ENCODE measurements at places on chromosomes 5 and 9.

- no peak for DNase-seq
These were observed 243.7 kb downstream of the CWC27 start for GRCh38 chr5:65012301-65012892.

DNA sequence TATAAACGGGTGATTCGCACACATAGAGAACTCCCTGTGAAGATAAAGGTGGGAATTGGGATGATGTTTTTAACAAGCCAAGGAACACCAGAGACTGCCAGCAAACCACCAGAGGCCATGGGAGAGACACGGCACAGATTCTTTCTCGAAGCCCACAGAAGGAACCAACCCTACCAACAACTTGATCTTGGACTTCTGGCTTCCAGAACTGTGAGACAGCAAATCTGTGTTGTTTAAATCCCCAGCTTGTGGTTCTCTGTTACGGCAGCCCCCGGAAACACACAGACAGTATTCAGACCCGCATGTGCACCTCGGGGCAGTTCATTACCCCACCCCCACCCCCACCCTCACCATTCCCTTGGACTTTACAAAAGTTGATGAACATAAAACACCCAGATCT, 12.8 kb downstream of the AMBP start:
- no peak for DNase-seq

GRCh38 chr5:17076272-17076671, 140.2 kb upstream of the MYO10 start:
- DNase-seq: no peak

DNA sequence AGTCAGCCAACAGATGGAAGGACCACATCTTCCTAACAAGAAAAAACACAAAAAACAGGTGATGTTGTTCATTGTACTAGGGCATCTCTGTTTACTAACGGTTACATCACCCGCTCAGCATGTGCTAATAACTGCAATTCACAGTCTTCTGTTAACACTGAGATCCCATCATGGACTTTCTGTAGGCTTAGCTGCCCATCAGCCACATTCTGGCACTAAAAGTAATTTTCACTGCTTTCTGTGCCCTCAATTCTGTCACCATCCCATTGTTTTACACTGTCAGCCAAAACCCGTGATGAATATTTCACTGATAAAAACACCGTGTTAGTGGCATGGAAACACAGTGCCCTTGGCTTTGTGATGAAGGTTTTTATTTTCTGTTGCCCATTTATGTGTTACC, 64.6 kb downstream of the CAST start:
- DNase-seq: no peak

- DNase-seq: no peak
These were observed 4.4 kb downstream of the SNX24 start for GRCh38 chr5:122849771-122850170.

GRCh38 chr9:112218908-112219307, 43.8 kb upstream of the SUSD1 start:
- DNase-seq: no peak

DNA sequence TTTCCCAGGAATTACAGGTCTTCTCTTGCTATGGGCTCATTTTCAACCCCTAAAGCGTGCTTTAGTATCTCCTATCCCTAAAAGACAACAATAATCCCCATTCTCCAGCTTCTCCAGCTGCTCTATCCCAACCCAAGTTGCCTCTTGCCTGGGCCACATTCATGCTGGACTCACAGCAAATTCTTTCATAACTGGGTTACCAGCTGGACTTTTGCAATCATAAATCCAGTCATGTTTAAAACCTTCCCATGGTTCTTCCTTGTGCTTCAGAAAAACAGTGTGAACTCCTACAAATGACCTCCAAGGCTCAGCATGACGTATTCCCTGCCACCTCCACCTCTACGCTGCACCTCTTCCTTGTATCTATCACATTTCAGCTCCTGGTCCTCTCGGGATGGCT, 346.9 kb downstream of the GADD45G start:
- DNase-seq: no peak

GRCh38 chr9:105656131-105656921, 5.9 kb upstream of the TAL2 start:
- peak; percentile 50 for DNase-seq

DNA sequence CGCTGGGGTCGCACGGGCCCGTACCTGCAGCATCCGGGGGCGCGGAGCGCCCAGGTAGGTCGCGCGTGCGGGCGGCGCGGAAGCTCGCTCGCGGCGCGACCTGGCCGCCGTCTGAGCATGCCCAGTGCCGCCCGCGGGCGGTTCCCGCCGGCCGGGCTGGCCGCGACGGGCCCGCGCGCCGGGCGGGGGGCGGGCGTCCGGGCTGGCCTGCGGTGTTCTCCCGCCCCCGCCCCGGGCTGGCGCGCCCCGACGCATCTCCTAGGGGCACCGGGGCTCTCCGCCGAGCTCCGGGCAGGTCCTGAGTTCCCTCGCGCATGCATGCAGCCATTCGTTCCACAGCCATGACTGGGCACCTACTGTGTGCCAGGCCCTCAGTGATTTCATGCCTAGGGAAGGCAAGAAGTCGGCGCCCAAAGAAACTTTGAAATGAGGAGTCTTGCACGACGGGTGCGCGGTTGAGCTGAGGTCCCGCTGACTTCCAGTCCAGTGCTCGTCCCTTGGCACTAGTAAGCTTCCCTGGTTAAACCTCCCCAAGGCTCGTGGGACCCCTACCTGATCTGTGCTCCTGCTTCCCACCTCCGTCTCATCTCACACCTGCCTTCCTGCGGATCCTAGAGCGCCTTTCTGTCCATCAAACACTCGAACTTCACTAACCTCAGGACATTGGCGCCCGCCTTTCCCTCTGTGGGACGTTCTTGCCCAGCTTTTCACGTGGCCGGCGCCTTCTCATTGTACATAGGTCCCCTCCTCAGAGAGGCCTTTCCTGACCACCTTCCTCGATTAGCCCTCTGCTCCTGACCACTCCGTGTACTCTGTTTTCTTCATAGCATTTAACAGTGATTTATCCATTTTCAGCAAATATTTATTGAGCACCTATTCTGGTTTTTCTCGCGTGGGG, at the start of gene PTPN3:
Gene PTPN3, minus strand, starts transcription at position 113 of the 898 bp plus-strand sequence. CDS start 34,873 bp downstream, outside the sequence.
- DNase-seq: no peak

GRCh38 chr5:74316064-74316603, 324.4 kb downstream of the ENC1 start:
- no peak for DNase-seq

DNA sequence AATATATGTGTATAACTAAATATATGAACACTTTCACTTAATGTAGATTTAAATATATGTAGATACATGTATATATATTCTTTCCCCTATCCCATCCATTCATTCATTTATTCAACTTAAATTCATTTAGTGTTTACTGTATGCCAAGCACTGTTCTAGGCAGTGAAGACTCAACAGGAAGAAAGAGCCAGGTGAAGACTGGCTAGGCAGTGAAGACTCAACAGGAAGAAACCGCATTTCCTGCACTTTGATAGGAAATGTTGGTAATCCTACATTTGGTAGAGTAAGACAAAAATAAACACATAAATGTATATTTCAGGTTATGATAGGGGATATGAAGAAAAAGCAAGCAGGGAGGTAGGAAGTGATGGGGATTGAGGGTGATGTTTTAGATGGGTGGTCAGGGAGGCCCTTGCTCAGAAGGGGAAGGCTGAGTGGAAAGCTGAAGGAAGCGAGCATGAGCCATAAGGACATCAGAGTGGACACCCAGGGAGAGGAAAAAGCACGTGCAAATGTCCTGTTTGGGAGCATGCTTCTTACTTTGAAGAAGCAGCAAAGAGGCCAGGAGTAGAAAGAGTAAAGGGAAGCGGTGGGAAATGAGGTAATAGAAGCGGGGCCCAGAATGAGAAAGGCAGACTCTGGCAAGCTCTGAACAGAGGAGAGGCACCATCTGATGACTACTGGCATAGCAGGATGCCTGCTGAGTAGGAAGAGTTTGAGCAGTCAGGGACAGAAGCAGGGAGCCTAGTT, 227.8 kb upstream of the MAP3K1 start:
- no peak for DNase-seq

DNA sequence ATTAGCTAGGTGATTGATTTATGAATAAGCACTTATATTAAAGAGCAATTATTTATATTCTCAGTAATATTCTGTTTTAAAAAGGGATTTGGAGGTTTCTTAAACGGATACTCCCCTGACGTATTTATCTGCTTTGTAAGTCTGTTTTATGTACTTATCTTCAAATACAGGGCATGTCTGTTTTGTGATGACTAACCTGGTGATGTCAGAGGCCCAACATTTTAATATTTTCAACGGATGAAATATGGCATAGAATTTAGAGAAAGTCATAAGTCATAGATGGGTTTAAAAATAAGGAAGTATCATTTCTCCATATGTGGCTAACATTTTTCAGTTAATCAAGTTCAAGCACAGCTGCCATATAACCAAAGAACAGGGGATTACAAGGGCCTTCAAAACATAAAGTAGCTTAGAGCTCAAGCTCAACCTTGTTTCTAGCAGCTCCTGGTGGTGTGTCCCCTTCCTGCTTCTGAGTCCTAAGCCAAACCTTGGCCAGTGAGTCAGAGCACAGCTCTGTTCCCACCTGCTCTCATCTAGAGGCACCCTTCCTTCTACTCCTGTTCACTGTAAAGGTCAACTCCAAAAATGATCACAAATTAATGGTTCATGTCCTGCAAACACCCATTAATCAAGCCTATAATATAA, 131.4 kb downstream of the OXCT1 start:
- no peak for DNase-seq

DNA sequence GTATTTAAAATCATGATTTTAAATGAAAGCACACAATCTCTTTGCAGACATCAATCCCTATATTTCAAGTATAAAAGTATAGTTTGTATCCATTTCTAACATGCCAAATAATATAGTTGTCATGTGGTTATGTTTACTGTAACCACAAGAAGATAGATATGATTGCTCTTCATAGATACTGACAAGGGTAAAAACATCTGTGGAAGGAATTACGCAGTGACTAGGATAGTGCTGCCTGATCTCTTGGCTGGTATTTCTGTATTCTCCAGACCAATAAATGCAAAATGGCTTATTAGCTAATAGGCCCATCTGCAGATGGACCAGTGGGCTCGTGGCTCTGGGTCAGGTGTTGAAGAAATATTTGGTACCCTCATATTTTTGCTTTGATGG, 34.9 kb upstream of the FBN2 start:
- DNase-seq: no peak

- DNase-seq: peak; percentile 69
These were observed 2.6 kb upstream of the GCNT1 start for GRCh38 chr9:76456202-76456926.

- DNase-seq: no peak
These were observed 606 bp downstream of the TBC1D13 start for GRCh38 chr9:128787659-128788058.

DNA sequence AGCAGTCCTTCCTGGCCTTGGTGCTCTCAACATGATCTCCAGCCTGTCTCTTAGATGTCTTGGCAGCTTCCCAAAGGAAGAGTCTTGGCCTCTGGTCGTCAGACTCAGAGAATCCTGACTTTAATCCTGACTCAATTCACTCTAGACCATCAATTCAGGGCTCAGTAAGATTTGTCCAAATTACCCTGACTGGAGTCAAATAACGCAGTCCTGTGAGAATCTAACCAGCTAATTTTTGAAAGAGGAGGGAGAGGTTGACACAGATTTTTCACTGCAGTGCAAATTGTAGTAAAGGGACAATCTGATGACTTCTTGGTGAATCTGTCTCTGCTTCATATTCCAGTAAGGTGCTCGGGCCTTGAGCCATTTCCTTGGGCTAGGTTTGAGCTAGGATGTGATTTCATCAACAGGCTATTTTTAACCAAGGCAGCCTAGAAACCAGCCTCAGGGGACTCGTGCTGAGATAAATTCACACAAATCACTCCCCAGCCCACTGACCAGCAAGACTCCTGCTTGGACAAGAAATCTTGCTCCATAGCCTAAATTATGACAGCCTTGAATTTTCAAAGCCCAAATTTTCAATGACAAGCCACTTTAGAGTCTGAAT, 257.4 kb downstream of the ENC1 start:
- no peak for DNase-seq

GRCh38 chr9:84754881-84755280, 85.4 kb downstream of the NTRK2 start:
- DNase-seq: no peak

DNA sequence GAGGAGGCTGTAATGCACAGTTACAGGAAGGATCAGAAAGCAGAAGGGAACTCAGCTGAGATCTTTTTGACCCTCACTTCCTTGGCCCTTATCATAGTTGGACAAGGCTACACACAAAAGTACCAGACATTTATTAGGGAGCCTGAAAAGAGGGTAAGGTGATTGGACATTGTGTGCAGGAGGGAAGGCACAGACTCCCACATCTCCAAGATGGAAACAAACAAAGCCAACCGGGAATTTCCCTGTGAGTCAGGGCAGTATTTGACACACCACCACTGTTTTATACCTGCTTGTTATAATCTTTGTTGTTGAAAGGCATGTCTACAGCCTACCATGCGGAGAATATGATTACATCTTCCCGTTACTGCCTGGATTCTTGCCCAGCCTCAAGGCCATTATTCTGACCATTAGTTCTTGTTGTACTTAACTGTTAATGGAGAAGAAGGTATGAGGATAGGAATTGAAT, 3.0 kb upstream of the CCNG1 start:
- no peak for DNase-seq

GRCh38 chr5:18000744-18001143, 366.5 kb downstream of the TAF11L14 start:
- no peak for DNase-seq

- DNase-seq: no peak
These were observed 14.9 kb upstream of the FEM1C start for GRCh38 chr5:115559524-115559923.

- peak; percentile 76 for DNase-seq
These were observed 464.5 kb downstream of the ICE1 start for GRCh38 chr5:5886812-5887486.

GRCh38 chr9:79512251-79512650, 59.5 kb upstream of the TLE4 start:
- DNase-seq: no peak

GRCh38 chr5:35202319-35203111, 27.8 kb downstream of the PRLR start:
- peak; percentile 69 for DNase-seq

- DNase-seq: no peak
These were observed 6.1 kb downstream of the MAML1 start for GRCh38 chr5:179738742-179739141.

DNA sequence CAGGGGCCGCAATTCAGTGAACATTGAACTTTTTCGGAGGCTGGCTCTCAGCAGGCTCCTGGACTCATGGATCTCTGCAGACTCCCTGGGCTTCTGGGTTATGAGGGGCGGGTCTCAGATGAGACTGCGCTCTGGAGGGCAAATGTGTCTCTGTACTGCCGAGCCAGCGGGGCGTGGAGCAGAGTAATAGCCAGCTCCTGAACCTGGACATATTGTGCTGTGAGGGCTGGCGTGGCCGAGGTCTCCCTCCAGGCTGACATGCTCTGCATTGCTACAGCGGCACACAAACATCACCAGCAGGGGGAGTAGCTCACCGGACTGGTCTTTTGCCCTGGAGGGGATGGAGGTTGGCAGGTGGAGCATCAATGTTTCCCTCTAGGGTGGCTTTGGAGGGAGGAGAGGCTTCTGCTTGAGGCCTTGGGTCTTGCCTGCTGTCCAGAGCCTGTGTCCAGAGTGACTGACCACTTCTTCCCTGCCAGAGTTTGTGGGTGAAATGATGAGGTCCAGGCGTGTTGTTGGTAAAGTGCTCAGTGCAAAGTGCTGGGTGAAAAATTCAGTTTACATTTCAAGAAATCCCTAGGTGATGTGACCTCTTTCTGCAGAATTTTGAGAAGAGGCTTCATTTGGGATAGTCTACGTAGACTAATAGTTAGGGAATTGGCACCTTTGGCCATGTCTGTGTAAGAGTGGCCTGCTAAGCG, 10.9 kb upstream of the GADD45G start:
- peak; percentile 79 for DNase-seq

- DNase-seq: no peak
These were observed 15.7 kb downstream of the NREP start for GRCh38 chr5:111741278-111741677.
